Fibroblast of the conjunctiva (primary cell): ENCODE measurements at places on chromosomes 7 and 10.
A peak's percentile ranks its signal among the peaks of the same experiment; 100 is the strongest.

GRCh38 chr7:67729771-67730170 is 733.1 kb downstream of the TYW1 start:
- no peak for DNase-seq

DNA sequence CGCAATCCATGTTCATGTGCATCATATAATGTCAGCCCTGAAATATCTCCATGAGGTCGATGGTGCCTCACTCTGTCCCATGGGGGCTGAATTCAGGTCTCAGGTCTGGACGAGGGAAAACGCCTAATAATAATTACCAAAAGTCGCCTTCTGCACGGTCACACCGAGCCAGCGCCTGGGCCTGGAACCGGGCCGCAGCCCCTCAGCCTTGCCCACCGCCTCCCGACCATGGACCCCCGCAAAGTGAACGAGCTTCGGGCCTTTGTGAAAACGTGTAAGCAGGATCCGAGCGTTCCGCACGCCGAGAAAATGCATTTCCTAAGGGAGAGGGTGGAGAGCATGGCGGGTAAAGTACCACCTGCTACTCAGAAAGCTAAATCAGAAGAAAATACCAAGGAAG is 18.8 kb upstream of the KLRG2 start:
- DNase-seq = no peak

DNA sequence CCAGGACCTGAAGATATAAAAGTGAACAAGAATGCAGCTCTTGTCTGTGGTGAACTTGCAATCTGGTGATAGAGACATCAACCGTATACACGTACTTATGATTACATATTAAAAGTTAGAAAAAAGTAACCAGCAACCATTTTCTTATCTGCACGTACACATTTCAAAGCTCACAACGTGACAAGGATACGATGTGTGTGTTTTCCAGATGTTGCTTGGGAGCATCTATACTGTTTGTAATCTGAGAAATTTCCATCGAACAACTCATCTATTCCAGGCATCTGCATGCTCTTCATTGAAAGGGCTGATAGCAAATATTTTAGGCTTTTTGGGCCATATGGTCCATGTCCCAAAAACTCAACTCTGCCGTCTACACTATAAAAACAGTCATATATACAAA is 23.3 kb downstream of the MALRD1 start:
- DNase-seq = no peak

- no peak for DNase-seq
These were observed 3.0 kb upstream of the TECPR1 start for GRCh38 chr7:98254951-98255610.

DNA sequence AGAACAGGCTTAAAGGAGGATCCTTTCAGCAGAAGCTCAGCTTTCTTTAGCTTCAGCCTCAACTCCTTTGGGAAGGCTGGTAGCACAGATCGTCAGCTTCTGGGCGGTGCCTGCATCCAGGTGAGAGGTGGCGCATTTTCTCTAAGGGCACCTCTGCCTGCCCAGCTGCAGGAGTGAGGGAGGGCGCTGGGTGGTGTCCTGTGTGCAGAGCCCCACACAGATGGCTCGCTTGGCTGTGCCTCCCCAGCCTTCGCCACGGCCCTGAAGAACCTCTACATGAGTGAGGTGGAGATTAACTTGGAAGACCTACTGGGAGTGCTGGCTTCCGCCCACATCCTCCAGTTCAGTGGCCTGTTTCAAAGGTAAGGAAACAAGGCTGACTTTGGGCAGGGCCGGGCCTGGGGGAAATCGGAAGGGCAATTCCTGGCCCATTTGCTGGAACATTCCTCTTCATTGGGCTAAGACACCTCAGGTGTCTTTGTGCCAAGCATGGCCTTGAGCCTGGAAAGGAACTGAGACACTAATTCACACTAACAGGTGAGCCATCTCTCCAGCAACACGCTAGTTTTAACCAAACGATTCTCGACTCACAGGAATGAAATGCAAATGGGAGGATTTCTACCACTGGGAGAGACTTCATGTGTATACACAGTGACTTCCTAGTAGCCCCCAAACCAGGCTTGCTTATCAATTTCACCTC is 19.9 kb downstream of the BTBD16 start:
- DNase-seq = no peak

DNA sequence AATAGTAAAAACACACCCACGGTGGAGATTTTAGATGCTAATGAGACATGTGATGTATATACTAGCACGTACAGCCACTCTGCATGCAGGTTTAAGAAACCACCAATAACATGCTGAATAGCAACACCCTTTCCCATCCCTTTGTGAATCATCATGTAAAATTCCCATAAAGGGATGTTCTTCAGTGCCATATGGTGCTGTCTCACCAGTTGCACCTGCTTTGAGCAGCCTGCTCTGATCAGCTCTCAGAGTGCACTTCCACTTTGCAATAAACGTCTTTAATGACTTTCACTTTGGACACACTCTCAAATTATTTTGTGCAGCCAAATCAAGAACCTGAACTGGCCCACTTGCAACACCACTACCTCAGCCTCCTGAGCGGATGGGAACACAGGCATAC is 615.0 kb downstream of the ANKRD7 start:
- DNase-seq = no peak

DNA sequence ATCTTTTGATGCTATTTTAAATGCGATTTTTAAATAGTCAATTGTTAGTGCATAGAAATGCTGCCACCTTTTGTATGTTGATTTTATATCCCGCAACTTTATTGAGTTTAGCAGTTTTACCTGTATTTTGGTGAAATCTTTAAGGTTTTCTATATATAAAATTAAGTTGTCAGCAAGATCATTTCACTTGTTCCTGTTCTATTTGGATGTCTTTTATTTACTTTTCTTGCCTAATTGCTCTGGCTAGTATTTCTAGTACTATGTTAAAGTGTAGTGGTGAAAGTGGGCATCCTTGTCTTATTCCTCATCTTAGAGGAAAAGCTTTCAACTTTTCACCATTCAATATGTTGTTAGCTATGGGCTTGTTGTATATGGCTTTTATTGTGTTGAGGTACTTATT is 813.3 kb upstream of the CELF2 start:
- no peak for DNase-seq

- no peak for DNase-seq
These were observed 13.1 kb upstream of the KDM7A start for GRCh38 chr7:140189917-140190316.

DNA sequence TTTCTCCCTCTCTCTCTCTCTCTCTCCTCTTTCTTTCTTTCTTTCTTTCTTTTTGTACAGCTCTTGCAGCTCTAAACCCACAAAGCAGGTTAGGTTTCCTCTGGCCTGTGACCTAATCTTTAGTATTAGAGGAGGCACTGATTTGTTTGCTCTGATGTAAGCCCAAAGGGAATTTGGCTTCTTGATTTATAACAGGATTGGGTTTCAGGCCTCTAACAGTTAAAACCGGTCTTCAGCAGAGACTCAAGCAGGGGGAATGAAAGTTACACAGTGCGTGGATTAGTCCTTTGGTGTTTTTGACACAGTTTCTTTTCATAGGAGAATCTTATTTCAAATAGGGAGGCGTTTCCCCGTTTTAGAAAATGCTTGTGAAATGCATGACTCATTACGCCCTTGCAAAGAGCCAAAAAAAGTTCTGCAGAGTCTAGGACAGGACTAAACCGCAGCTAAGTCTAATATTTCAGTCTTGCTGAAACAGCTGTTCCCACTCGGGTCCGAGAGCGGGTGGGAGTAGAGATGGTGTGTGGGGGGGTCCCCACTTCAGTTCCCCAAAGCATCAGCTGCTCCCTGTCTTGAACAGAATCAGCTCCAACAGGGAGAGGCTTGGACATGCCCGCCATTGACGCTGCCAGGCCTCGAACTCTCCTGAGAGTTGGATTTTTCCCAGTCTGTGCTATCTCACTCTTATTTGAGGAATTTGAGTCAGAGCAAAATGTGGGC is 296.5 kb upstream of the PITRM1 start:
- peak; percentile 97 for DNase-seq

DNA sequence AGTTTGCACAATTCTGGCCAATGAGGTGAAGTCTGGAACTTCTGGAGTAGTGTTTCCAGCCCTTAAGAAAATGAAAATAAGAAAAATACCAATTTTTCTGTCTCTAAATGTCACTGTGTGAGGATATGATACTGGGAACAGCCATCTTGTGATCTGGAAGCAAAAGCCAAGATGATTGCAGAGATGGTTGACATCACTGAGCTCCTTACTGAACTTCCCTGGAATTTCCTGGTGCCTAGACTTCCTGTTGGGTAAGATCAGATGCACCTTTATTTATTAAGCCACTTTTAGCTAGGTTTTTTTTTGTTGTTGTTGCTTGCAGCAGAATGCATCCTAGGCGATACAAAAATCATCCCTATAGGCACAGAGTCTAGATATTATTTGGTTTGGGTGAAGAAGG is 27.3 kb upstream of the INHBA start:
- DNase-seq = no peak

GRCh38 chr10:3485057-3485686 is 299.8 kb downstream of the KLF6 start:
- no peak for DNase-seq

GRCh38 chr7:65983965-65984658 is 2.1 kb upstream of the GUSB start:
- DNase-seq = no peak

DNA sequence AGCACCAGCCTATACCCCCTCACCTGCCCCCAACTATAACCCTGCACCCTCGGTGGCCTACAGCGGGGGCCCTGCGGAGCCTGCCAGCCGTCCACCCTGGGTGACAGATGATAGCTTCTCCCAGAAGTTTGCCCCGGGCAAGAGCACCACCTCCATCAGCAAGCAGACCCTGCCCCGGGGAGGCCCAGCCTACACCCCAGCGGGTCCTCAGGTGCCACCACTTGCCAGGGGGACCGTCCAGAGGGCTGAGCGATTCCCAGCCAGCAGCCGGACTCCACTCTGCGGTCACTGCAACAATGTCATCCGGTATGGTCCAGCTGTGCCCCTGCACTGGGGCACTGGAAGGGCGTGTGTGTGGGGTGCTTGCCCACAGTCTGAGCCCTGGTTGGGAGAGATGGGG is 40.0 kb upstream of the BMPR1A start:
- no peak for DNase-seq

- DNase-seq = no peak
These were observed 387.8 kb downstream of the GRID1 start for GRCh38 chr10:85978566-85979358.

DNA sequence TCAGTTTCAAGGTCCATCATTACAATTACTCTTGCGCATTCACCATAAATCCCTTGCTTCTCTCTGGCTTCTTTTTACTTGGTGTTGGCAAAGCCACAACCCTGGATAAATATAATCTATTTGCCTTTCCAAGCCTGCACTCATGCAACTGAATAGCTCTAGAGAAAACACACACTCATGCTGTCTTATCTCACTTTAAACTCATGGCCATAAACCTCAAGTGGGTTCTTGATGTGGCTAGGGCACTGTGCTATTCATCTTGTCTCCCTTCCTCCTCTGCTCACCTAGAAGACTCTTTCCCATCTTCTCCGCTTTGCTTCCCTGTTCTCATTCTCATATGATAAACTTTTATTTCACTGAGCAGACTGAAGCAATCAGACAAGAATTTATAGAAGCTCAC is 165.4 kb upstream of the MTPN start:
- DNase-seq = no peak

DNA sequence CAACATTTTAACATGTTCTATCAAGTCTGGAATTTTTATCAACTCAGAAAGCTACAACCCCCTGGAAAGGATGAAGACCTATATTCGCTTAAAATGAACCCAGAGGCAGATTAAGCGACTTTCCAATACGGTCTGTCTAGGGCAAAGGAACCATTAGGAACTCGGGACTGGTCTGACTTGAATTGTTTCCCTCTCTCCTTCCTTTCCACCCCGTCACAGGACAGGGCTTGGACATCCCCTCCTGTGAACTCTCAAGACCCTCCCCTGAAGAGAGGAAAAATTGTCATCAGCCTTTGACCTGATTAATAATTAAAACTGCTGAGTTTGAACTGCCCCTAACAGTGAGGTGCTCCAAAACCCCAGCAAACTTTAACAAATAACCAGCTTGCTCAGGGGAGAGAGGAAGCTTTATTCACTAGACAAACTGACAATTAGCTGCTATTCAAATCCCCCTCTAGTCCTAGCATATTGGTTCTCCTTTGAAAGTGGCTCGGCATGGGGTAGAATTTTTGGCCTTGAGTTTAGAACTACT is 22.6 kb upstream of the SLF2 start:
- DNase-seq = no peak

DNA sequence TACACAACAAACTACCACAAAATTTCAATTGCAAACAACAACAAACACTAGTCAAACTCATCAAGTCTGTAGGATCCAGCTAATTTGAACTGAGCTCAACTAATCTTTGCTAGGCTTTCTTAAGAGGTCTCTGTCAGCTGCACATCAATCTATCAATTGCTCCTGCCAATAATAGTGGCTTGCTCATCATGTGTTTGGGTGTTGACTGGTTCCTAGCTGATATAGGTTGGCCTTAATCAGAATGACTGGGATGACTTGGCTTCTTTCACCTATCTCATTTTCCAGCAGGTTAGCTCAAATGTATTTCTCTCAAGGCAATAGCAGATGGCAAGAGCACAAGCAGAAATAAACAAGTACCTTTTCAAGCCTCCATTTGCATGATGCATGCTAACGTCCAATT is 370.3 kb upstream of the NFE2L3 start:
- DNase-seq = no peak

- no peak for DNase-seq
These were observed 6.3 kb downstream of the PLEKHA8 start for GRCh38 chr7:30034501-30034900.

DNA sequence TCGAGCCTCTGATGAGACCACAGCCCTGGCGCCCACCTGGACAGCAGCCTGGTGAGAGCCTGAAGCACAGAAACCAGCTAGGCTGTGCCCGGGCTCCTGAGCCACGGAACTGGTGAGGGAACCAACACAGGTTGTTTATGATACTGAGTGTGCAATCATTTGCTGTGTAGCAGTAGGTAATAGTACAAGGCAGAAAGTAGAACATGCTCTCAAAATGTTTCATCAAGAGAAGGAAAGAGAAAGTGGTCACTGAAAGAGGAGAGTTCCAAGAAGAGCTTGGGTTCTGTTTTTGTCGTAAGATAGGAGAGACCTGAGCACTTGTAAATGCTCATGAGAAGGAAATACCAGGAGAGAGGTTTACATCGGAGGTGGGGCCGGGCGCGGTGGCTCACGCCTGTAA is 208.2 kb downstream of the FAM107B start:
- no peak for DNase-seq

DNA sequence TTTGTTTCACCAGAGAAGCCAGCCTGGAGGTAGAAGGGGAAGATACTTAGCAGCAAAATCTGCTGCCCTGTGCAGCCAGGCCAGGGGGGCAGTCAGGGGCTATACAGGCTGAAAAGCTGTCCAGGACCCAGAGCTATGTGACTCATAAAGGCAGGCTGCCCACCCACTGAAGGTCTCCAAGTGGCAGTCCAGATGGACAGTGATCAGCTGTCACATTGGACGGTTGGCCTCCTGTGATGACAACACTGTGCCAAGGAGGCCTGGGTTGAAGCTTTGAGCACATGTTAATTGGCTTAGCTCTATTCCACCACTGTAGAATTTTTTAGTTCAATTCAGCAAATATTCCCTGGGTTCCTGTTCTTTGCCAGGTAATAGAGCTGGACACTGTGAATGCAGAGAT is 577.3 kb upstream of the GALNT17 start:
- no peak for DNase-seq
